ENCODE measurements at places on chromosomes 11 and 22. TPM values are rescaled to one million over a fixed set of nuclear protein-coding genes. Genes with fewer than 3 reads are reported as not detected.

GRCh38 chr11:31487848-31488247, 21.6 kb downstream of the IMMP1L start:
- DNase-seq = no peak

- DNase-seq = peak; percentile 96
Measured at GRCh38 chr22:36853407-36854099, 7.3 kb upstream of the NCF4 start.

GRCh38 chr11:69791276-69792180, 16.4 kb upstream of the FGF4 start:
- no peak for DNase-seq

DNA sequence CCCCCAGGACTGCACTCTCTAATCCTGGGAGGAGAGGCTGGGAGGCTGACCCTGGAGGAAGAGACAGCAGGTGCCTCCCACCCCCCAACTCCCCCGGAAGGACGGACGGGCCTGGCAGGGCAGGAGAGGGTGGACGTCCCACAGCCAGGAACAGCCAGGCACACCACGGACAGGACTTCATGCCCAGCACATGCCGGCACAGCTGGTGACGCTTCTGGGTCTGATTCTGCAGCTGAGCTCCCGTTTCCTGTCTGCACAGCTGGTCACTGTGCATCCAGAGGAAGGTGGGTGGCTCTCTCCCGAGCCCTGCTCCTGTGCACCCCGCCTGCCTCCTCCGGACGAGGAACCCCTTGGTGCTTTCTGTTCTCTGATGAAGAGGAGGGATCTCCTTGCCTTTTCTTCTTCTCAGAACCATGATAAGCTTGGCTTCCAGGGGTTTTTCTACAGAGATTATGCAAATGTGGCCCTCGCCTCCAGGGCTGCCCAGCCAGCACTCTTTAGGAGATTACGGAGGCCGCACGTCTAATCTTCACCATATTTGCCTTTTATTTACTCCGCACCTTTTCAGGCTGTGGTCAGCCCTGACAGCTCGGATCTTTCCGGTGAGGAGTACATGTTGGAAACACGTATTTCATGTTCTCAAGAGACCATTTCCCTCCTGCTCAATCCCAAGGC, 1295.8 kb downstream of the BRD1 start:
- DNase-seq = no peak

DNA sequence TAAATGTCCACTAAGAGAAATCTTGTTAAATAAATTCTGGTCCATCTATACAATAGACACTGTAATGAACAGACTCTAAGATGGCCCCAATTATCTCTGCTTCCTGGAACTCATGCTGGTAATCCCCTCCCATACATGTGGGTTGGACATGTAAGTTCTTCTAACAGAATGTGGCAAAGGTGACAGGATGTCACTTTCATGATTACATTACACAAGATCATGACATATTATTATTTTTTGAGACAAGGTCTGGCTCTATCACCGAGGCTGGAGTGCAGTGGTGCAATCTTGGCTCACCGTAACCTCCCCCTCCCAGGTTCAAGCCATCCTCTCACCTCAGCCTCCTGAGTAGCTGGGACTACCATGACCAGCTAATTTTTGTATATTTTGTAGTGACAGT, 14.6 kb upstream of the NDUFC2 start:
- DNase-seq = no peak

- DNase-seq = no peak
Measured at GRCh38 chr11:79150966-79151365, 289.9 kb downstream of the TENM4 start.

- DNase-seq = peak; percentile 18
Measured at GRCh38 chr22:38415046-38415445, 40.0 kb downstream of the KCNJ4 start.

The RTN4RL2 gene
- total RNA-seq = 0.96 TPM

The VSIG10L2 gene
- not detected for total RNA-seq

The RNF26 gene
- 32.2 TPM for total RNA-seq

GRCh38 chr11:114925591-114925990, 247.3 kb downstream of the NXPE2 start:
- no peak for DNase-seq

DNA sequence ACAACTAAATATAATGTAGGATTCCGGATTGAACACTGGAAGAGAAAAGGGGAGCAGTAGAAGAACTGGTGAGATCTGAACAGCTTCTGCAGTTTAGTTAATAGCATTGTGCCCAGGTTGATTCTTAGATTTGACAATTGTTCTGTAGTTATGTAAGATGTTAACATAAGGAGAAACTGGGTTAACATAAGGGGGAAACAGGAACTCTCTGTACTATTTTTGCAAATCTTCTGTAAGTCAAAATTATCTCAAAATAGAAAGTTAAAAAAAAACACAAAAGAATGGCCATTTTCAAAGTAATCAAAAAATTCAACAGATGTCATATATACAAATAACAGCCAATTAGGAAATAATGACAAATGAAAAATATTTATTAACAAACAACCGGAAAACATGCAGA, 18.7 kb upstream of the LRP5 start:
- no peak for DNase-seq

The TMEM123 gene
- 490 TPM for total RNA-seq

DNA sequence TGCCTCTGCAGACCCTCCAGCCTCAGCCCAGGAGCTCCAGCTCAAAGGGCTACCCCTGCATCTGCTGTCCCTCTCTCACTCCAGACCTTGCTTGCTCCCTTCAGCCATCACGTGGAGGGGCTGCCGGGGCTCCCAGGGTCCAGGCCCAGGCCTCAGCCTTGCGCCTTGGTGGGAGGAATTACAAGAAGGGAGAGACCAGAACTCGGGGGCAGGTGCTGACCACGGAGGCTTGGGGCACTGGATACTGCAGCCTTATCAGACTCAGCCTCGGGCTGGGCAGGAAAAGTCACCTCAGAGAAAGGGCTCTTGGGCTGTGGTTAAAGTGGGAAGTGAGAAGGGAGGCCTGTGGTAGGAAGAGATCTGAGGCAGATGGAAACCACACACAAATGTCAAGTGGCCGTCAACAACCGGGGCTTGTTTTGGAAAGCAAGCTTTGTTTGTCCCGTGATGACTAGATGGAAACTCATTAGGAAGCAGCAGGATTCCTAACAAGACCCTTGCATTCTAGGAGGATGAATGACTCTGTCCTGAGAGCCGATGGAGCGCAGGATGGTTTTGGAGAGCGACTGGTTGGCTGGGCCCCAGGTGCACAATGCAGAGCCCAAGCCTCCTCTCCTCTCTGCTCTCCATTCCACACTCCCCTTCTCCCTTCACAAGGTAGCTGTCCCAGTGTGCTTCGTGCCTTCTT, 1321.7 kb downstream of the TBC1D22A start:
- DNase-seq = peak; percentile 45
